CD8-positive, alpha-beta memory T cell (primary cell): ENCODE measurements at places on chromosomes 6 and 20.

DNA sequence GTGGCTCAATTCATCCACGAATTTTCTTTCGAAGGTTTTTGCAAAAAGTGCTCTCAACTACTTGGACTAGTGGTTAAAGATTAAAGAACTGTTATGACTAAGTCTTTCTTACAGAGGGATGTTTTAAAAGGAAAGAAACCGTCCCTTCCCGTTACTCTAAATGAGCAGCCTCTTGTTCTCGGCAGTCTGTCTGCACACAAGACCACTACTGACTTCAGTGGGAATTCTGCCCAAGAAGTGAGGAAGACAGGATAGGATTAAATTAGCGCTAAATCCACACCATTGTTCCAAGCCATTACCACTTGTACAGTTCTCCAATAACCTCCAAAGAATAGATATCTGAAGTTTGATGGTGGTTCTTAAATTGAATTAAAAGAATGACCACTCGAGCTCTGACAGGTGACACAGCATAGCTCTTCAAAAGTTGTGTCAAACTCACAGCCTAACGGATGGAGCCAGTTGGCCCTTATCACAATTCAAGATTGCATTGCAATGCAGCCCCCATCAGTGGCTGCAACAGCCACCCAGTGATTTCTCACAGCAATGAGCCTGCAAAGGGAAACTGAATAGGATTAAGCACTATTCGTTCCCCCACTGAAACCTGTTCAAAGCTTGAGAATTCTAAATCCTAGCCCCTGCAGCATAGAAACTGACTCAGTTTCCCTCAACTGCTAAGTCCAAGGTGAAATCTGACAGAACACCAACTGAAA, 1.8 kb downstream of the EPB41L2 start:
- no peak for DNase-seq

DNA sequence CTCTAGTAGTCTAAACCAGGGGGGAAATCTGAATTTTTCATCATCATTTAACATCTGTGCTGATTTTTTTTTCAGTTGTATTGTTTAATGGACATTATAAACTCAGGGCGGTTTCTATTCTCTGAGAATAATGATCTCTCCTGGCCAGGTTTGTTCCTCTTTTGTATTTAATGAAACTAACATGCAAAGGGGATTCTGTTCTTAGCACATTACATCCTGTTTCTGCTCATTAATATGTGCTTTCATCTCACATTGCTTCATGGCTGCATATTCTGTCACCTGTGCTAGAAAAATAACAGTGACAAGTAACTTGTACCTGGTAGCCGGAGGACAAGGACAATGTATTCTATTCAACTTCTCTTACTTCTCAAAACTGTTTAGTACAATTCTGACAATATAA, 806 bp downstream of the HLA-DOB start:
- DNase-seq, result no peak

DNA sequence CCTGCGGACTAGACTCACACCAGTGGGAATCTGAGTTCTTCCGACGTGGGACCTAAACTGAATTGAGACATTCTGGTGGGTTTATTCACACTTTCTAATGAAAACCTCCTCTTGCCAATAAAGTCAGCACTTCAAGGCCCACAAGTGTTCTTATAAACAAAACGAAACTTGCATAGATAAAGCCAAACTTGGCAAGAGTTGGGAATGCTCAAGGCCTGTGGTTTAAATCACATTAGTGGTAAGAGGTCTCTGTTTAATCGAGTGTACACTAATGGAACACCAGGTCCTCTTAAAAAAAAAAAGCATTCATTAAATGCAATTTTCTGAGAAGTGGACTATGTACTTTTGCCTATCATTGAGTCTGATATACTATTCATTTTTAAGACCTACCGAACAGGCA, 143.3 kb downstream of the SMOC2 start:
- DNase-seq, result no peak

DNA sequence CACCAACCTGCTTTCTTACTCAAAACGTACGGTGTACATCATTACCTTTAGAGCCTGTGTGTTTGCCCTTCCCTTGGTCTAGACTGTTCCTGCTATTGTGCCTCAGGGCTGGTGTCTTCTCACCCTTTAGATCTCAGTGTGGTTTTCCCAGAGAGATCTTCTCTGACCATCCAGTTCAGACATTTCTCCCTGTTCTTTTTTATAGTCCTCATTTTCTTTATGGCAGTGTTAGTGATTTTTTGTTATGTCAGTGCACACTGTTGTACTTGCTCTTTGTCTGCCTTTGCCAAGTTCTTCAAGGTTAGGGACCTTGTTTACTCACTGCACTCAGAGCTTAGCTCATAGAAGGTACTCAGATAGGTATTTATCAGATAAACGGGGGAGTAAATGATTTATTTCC, 82.8 kb downstream of the ATRN start:
- DNase-seq, result no peak

- no peak for DNase-seq
These were observed 530.2 kb upstream of the MAN1A1 start for GRCh38 chr6:119879731-119880130.

GRCh38 chr20:62696434-62696957, 12.1 kb upstream of the NTSR1 start:
- no peak for DNase-seq

GRCh38 chr6:53432318-53433161, 83.8 kb upstream of the ELOVL5 start:
- no peak for DNase-seq

GRCh38 chr6:71049198-71049770, 92.4 kb upstream of the B3GAT2 start:
- DNase-seq, result no peak

GRCh38 chr20:15927893-15928650, 645.2 kb downstream of the KIF16B start:
- DNase-seq, result no peak

GRCh38 chr6:152026291-152026690, 218.8 kb downstream of the ESR1 start:
- no peak for DNase-seq

GRCh38 chr20:63005862-63006539, 763 bp downstream of the BHLHE23 start:
- no peak for DNase-seq

DNA sequence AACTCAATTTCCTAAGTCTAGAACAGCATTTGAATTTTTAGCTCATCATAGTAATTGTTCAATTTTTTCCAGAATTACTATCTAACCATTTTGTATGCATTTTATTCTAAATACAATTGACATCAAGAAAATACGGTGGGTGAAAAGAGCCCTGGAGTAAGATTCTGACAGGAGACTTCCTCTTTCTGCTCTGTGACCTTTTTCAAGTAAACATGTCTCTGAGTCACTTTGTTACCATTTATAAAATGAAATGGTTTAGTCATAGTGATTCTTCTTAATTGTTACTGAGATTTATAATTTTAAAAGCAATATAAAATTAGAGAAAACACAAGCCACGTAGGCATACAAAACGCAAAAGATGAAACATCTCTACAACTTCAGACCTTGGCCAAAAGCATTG, 80.2 kb downstream of the PLCB1 start:
- DNase-seq, result no peak

GRCh38 chr6:105994591-105995390, 91.3 kb upstream of the PRDM1 start:
- DNase-seq, result peak; percentile 25

DNA sequence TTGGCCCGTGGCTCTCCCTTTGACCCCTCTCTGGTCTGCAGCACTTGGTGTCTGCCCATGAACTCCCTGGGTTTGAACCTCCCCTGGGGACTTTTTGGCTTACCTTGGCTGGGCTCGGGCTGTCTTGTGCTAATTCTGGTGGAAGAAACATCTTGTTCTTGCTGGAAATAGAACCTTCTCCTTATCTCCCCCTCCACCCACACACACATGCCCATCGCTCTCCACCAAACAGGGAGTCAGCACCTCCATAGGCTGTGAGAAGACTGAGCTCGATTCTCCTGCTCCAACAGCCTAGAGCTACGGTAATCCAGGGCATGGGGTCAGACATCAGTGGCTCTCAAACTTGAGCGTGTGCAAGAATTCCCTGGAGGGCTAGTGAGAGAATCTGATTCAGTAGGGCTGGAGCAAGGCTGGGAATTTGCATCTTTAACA, 114.4 kb upstream of the SLC22A23 start:
- DNase-seq, result no peak

DNA sequence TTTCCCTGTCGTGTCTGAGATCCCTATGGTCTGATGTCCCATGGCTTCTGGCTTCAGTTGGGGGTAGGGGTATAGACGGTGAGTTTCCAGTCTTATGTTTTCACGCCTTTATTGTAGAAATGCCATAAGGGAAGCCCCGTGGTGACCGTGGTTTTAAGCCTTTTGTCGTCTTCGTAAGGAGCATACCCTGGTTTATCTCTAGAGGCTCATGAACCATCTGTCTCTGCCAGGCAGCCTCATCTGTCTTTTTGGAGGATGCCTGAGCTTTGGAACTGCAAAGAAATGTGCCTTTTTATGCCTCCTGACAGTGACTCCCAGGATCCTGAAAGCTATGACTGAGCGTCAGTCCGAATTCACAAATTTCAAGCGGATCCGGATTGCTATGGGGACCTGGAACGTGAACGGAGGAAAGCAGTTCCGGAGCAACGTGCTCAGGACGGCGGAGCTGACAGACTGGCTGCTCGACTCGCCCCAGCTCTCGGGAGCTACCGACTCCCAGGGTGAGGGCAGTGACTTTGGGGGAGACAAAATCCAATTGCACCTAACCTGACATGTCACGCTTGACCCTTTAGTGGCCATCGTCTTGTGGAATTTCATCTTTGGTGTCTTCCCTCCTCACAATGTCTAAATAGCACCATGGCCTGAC, 84.6 kb downstream of the SYNJ2 start:
- DNase-seq, result no peak

- DNase-seq, result no peak
These were observed 266.4 kb downstream of the MAFB start for GRCh38 chr20:40422656-40423055.

DNA sequence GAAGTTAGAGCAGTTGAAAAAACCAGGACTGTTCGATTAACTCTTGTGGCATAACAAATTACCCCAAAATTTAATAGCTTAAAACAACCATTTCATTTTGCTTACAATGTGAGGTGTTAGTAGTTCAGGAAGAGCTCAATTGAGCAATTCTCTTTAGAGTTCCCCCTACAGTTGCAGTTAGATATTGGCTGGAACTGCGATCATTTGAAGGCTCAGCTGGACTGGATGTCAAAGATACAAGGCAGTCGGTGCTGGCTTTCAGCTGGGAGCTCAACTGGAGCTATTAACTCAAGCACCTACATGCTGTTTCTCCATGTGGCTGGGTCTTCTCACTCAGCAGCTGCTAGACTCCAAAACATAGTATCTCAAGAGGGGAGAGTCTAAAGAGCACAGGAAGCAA, 96.0 kb upstream of the LOC128125822 start:
- no peak for DNase-seq

GRCh38 chr6:18352001-18352400, 35.1 kb upstream of the RNF144B start:
- no peak for DNase-seq

- no peak for DNase-seq
These were observed 110.3 kb upstream of the BACH2 start for GRCh38 chr6:90406957-90407356.

DNA sequence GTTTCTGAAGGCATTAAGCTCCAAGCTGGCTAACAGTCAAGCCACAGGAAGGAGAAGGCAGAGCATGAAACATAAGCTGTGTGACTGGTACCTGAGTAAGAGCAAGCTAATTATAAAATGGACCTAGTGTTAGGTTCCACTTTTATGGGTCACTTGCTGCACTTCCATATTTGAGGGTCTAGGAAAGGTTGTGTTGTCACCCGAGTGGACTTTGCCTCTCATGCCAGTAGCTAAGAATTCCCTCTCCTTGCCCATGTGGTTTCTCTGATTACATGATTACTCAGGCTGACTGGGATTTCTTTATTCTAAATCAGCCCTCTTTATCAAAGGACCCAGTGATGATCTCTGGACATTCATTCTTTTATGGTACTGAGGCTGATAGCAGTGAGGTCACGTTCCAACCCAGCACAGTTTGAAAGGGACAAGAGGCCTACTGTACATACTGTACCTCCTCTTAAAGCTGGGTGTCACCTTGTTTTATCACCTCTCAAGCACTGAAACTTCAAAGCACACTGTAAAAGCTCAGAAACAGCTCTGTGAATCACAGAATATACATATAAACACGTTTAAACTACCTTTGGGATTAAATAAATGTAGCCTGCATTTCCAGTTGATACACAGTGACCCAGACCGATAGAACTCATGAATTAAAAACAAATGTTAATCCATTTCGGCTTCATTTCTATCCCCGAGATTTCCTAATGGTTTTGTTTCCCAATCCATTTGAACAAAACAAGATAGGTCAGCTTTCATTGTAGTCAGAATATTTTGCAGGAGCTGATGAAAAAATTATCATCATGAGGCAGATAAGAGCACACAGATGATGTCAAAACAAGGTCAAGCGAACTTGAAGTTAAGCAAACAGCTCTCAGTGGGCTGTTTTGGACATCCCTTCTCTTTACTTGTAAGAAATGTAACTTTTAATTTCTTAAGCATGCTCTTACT, 96.5 kb downstream of the ALDH8A1 start:
- no peak for DNase-seq

GRCh38 chr6:128606611-128607010, 86.2 kb upstream of the PTPRK start:
- DNase-seq, result no peak

DNA sequence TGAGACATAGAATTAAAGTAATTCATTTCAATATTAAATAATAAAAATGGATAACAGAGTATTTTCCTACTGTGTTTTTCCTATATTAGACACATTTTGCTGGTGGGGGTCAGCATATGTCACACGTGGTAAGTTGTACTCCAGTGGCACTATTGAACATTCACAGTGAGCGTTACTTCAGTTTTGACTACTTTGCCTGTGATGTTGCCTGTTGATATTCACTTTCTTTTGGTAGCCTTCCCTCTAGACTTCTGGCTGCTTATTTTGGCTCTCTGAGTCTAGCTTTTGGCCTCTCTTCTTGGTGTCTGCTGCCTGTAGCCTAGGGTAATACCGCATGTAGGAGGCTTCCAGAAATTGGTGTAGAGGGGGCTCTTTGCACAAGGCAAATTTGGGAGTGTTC, 64.4 kb upstream of the TFB1M start:
- no peak for DNase-seq

- DNase-seq, result no peak
These were observed 131.9 kb downstream of the ERMARD start for GRCh38 chr6:169883316-169883715.

- DNase-seq, result no peak
These were observed 322.4 kb upstream of the EYS start for GRCh38 chr6:66029391-66029790.

- DNase-seq, result no peak
These were observed 110.0 kb downstream of the QRSL1 start for GRCh38 chr6:106739387-106739786.
